ENCODE measurements at places on chromosomes 12 and 14. TPM values are rescaled to one million over a fixed set of nuclear protein-coding genes. Genes with fewer than 3 reads are reported as not detected.

The FAIM2 gene
- total RNA-seq, result 0.05 TPM

The CACNA1C gene
- total RNA-seq, result 0.14 TPM

The CLEC4C gene
- total RNA-seq, result not detected

The STAC3 gene
- total RNA-seq, result 6.1 TPM

The CCDC197 gene
- total RNA-seq, result 0.11 TPM

The GPR84 gene
- total RNA-seq, result 1.8 TPM

The KRT82 gene
- total RNA-seq, result not detected

The NFKBIA gene
- total RNA-seq, result 390 TPM

The ERP29 gene
- 59.9 TPM for total RNA-seq

The SLCO1B1 gene
- not detected for total RNA-seq

The SRRM4 gene
- not detected for total RNA-seq

The NKX2-8 gene
- total RNA-seq, result not detected

The CD69 gene
- 72.2 TPM for total RNA-seq

DNA sequence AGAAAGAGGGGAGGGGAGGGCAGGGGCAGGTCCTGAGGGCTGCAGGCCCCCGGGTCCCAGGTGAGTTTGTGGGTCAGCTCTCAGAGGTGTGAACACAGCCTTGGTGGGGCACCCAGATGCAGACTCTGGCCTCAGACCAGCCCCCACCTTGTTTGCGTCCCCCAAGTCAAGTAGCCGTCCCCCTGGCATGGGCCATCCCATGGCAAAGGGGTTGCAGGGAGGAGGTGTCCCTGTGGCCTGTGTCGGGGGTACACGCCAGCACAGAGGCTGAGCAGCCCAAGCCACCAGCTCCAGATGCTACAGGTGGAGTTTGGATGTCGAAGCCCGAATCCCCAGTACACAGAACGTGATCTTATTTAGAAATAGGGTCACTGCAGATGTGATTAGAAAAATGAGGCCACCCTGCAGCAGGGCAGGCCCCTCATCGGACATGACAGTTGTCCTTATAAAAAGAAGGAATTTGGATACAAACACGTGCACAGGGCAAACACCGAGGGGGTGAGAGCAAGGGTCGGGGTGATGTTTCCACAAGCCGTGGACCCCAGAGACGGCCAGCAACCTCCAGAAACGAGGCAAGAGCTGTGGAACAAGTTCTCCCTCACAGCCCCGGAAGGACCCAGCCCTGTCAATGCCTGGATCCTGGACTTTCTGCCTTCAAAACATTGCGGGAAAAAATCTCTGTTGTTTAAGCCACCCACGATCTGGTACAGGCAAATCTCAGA, 141.2 kb upstream of the C14orf180 start:
- no peaks in the 10 kb centered on the region for H3K4me1 ChIP-seq
- H3K27me3 ChIP-seq, result no peaks in the 10 kb centered on the region
- H3K27ac ChIP-seq, result no peak overlapping the region
- DNase-seq, result no peak

GRCh38 chr12:109451400-109451799, 25.7 kb downstream of the KCTD10 start:
- H3K27me3 ChIP-seq, result no peaks in the 10 kb centered on the region
- H3K4me1 ChIP-seq, result no peaks in the 10 kb centered on the region
- no peak overlapping the region for H3K27ac ChIP-seq
- no peak overlapping the region for H3K4me3 ChIP-seq
- peaks cover 51% of the 10 kb centered on the region for H3K36me3 ChIP-seq

DNA sequence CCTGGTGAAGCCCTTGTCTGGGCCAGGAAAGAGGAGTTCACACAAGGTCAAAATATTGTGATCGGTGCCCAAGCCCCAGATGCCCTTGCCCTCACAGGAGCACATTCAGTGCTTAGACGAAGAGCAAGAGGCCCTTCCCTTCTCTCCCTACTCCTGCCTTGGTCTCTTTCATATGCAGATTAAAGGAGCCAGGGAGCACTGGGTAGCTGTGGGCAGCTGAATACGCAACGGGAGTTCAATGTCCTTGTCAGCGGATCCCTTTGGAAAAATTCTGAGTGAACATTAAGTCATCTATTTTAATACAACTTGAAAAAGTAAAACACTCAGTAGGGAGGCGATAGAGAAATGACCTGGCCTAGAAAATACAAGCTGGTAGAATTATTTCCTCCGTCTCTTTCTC, 1489.4 kb downstream of the AACS start:
- no peak overlapping the region for H3K4me3 ChIP-seq
- no peaks in the 10 kb centered on the region for H3K27me3 ChIP-seq
- no peak for DNase-seq
- H3K27ac ChIP-seq, result no peak overlapping the region
- H3K4me1 ChIP-seq, result no peaks in the 10 kb centered on the region

- H3K4me1 ChIP-seq, result no peaks in the 10 kb centered on the region
- H3K4me3 ChIP-seq, result no peak overlapping the region
- DNase-seq, result no peak
- H3K27ac ChIP-seq, result no peak overlapping the region
Measured at GRCh38 chr12:77033658-77034536, 31.5 kb downstream of the E2F7 start.

DNA sequence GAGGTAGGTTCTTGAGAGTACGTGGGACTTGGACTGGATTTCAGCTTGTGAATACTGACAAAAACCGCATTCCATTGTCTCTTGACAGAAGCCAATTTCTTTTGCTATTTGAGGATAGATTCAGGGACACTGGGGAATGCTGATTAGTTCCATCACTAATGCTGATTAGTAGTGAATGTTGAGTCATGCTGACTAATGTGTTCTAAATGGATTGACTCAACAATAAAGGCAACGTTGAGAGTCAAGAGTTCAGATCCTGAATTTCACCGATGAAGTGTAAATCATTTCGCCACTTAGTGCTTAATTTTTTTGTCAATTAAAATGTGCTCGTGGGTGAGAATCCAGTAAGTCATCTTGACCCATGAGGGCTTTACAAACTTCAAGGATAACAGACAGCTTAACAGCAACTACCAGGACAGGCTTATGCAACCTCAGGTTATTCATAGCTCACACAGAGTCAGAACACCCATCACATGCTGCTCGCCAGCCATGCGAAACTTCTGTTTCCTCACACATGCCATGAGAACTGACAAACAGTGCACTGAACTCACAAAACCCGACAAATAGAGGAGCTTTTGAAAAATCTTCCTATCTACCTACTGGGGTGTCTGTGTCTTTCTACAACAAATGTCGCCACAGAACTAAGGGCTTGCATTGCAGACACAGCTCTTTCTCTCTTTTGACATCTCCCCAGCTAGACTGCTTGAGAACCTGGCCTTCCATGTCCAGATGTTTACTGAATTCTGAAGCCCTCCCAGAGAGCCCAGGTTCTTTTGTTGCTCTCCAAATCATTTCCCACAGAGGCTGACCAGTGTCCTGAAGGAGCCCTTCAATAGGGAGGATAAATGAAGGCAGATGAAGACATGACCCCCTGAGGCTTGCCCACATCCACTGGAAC, 316.4 kb downstream of the ZFP36L1 start:
- peaks cover 5% of the 10 kb centered on the region for H3K4me1 ChIP-seq
- H3K27ac ChIP-seq, result no peak overlapping the region
- no peak for DNase-seq
- no peaks in the 10 kb centered on the region for H3K36me3 ChIP-seq
- H3K27me3 ChIP-seq, result no peaks in the 10 kb centered on the region

- peaks cover 4% of the 10 kb centered on the region for H3K4me1 ChIP-seq
- H3K36me3 ChIP-seq, result peaks cover 10% of the 10 kb centered on the region
- no peak overlapping the region for H3K4me3 ChIP-seq
- no peak overlapping the region for H3K27ac ChIP-seq
Measured at GRCh38 chr12:13052421-13052820, 8.2 kb downstream of the FAM234B start.

DNA sequence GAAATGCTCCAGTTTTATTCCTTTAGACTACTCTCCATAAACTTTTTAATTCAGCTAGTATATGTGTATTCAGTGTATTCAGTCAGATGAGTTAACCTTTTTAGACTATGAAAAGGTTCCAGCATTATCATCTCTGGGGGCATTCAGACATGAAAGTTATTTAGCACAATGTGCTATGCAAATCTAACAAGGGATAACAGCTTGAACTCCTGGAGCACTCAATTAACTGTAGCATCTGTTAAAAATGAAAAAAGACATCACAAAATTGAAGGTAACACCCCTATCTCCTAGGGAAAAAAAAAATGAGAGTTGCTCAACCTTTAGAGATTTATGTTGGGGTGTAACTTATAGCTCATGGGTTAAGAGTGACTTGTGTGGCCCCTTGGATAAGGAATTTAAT, 211.5 kb downstream of the PHLDA1 start:
- no peak overlapping the region for H3K4me3 ChIP-seq
- DNase-seq, result no peak
- H3K36me3 ChIP-seq, result no peaks in the 10 kb centered on the region
- H3K27ac ChIP-seq, result no peak overlapping the region
- peaks cover 29% of the 10 kb centered on the region for H3K27me3 ChIP-seq

DNA sequence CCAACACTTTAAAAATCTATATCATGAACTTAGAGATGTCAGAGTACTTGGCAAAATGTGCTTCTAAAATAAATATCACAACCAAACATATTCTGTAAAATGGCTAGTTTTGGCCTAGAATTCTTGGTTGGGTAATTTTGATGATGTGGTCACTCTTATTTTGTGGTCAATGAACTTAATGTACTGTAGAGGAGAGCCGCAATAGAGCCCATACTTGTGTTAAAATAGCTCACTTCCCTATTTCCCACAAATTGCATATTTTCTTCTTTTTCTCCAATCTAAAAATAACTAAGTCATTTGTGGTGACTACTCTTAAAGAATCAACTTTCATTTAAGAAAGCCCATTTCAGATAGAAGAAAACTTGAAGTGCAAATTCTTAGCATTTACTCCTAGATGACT, 619.4 kb downstream of the CCER1 start:
- H3K36me3 ChIP-seq, result no peaks in the 10 kb centered on the region
- no peak for DNase-seq
- no peaks in the 10 kb centered on the region for H3K4me1 ChIP-seq
- H3K27me3 ChIP-seq, result no peaks in the 10 kb centered on the region
- no peak overlapping the region for H3K27ac ChIP-seq
- no peak overlapping the region for H3K4me3 ChIP-seq

- H3K4me1 ChIP-seq, result no peaks in the 10 kb centered on the region
- no peaks in the 10 kb centered on the region for H3K36me3 ChIP-seq
- H3K27me3 ChIP-seq, result peaks cover 16% of the 10 kb centered on the region
- no peak overlapping the region for H3K27ac ChIP-seq
- DNase-seq, result no peak
- H3K4me3 ChIP-seq, result no peak overlapping the region
Measured at GRCh38 chr12:66694666-66695613, 16.1 kb upstream of the GRIP1 start.

DNA sequence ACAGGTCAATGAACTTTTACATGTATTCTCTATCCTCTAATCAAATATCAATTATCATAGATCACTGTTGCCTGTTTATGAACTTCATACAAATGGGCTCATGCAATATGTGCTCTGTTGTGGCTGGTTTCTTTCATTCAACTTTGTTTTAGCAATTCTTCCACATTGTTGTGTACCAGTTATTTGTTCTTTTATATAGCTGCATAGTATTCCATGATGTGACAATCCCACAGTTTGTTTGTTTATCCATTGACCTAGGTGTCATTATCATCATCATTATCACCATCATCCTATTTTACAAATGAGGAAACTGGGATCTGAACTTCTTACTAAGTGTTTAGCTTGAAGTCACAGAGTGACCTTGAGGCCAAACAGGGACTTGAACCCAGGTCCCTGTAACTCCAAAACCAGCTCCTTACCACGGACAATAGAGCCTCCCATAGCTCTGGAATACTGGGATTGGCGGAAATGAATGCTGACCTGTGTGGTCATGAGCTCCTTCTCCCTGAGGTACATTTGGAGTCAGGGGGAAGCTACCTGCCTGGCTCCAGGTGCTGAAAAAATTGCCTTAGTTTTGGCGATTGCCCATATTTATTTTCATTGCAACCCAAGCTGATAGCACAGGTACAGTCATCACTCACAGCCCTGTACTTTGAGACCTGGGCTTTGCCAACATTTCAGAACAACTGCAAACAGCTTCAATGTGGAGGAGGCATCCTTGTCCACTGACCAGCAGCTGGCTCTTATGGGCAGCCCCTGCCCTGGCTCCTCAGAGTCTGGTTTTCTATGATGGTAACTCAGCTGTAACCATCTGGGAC, 9.2 kb downstream of the ZFP36L1 start:
- H3K36me3 ChIP-seq, result peaks cover 25% of the 10 kb centered on the region
- no peak overlapping the region for H3K4me3 ChIP-seq
- no peak overlapping the region for H3K27ac ChIP-seq
- H3K4me1 ChIP-seq, result peaks cover 84% of the 10 kb centered on the region
- no peaks in the 10 kb centered on the region for H3K27me3 ChIP-seq

GRCh38 chr12:52232203-52232673, 805 bp upstream of the KRT7 start:
- H3K36me3 ChIP-seq, result no peaks in the 10 kb centered on the region
- H3K27ac ChIP-seq, result no peak overlapping the region
- H3K4me1 ChIP-seq, result no peaks in the 10 kb centered on the region
- no peak for DNase-seq

- H3K4me3 ChIP-seq, result no peak overlapping the region
- no peak overlapping the region for H3K27ac ChIP-seq
- peaks cover 7% of the 10 kb centered on the region for H3K36me3 ChIP-seq
- DNase-seq, result no peak
- peaks cover 6% of the 10 kb centered on the region for H3K4me1 ChIP-seq
- no peaks in the 10 kb centered on the region for H3K27me3 ChIP-seq
Measured at GRCh38 chr12:130791629-130792028, 47.4 kb downstream of the STX2 start.

- no peak for DNase-seq
- H3K36me3 ChIP-seq, result peaks cover 61% of the 10 kb centered on the region
- no peaks in the 10 kb centered on the region for H3K27me3 ChIP-seq
- H3K27ac ChIP-seq, result peak overlapping the region; percentile 93
Measured at GRCh38 chr14:24632761-24633160, 1.2 kb downstream of the GZMB start.

DNA sequence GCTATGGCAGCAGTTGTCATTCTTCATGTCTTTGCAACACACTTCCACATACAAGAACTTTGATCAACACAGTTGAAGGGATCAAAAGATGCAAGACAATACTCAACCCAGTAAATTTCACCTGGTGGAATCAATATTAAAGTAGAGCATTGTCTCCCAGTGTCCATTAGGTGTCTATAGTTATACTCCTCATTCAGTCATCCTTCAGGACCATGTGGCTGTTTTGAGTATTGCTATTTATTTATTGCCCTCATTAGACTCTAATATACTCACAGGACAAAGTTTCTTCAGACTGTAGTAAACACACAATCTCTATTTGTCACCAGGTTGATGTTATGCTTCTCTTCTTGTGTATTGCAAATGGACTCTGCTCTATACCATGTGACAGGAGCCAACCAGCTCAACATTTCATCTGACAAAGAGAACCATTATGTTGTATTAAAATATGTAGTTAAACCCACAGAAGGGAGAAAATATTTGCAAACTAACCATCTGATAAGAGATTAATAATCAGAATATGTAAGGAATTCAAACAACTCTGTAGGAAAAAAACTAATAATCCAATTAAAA, 146.6 kb downstream of the TGFB3 start:
- H3K36me3 ChIP-seq, result peaks cover 28% of the 10 kb centered on the region
- no peak for DNase-seq
- H3K4me1 ChIP-seq, result peaks cover 9% of the 10 kb centered on the region
- H3K27ac ChIP-seq, result no peak overlapping the region
- no peaks in the 10 kb centered on the region for H3K27me3 ChIP-seq

Measured in activated T-helper 2 cell treated with anti-CD3 and anti-CD28 coated beads, Interferon-gamma antibody, Interleukin-2, Interleukin-4, amounts not matched to agents 10 μg/mL and 5 μg/mL and 100 μg/mL, durations not matched to agents 14 hours and 24 hours and 36 hours (primary cell).